ENCODE measurements at places on chromosomes 16 and 17.

GRCh38 chr17:48247038-48247437, 139.5 kb downstream of the SNX11 start:
- DNase-seq, result no peak

GRCh38 chr16:86099326-86099725, 200.4 kb downstream of the IRF8 start:
- DNase-seq, result no peak

DNA sequence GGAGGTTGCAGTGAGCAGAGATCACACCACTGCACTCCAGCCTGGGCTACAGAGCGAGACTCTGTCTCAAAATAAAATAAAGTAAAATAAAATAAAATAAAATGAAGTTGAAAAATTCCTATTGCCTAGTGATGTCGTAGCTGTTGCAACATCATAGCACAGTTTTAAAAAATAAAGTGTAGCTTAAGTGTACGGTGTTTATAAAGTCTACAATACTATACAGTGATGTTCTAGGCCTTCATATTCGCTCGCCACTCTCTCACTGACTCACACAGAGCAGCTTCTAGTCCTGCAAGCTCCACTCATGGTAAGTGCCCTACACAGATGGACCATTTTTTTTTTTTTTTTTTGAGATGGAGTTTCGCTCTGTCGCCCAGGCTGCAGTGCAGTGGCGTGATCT, 43.5 kb upstream of the MNT start:
- DNase-seq, result no peak

DNA sequence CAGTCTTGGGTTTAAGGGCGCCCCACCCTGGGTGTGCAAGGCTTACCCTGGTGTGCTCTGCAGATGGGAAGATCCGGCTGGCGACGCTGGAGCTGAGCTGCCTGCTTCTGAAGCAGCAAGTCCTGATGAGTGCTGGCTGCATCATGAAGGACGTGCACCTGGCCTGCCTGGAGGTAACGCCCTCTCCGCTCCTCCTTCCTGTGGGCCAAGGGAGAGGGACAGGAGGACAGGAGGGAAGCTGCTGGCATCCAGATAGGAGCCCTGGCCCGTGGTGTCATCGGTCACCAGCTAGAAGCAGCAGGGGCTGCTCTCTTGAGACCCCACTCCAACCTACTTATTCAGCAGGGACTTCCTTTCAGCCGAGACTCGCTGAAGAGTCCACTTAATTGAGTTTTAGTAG, 97.8 kb downstream of the CLEC16A start:
- DNase-seq, result no peak
